AG09309 (cell line): ENCODE measurements at places on chromosomes 6 and 20.

DNA sequence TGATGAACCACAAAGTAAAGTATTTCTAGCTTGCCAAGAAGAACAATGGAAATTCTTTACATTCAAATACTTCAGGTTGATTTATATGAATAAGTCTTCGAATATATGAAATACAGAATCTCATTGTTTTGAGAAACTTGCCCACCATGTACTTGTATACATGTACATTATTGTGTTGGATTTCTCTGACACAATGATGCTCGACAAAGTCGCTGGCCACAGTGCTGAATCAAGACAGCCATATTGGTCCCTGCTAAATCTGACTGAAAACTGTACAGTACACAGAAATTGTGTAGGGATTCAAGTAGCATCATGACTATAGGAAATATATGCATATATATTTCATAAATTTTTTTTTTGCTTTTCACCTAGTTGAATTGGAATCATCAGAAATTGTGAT is 13.1 kb upstream of the LIN28B start:
- no peak for DNase-seq

- no peak for DNase-seq
These were observed 1.6 kb upstream of the REV3L start for GRCh38 chr6:111484633-111484930.

- DNase-seq = peak; percentile 98
These were observed 230.9 kb upstream of the SULF2 start for GRCh38 chr20:48015943-48016723.

DNA sequence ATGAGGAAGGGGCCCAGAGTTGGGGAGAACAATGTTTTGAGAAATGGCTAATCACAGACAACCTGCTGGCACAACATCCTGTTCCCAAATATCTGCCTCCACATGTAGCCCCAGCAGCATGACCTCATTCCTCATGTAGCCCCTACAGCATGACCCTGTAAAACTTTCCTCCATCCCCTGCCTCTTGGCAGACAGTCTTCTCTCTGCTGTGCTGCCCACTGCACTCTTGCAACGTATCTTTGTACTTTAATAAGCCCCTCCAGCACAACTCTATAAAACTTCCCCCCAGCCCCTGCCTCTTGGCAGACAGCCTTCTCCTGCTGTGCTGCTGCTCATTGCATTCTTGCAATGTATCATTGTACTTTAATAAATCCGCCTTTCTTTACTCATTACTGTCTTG is 278.8 kb downstream of the HDGFL1 start:
- no peak for DNase-seq

DNA sequence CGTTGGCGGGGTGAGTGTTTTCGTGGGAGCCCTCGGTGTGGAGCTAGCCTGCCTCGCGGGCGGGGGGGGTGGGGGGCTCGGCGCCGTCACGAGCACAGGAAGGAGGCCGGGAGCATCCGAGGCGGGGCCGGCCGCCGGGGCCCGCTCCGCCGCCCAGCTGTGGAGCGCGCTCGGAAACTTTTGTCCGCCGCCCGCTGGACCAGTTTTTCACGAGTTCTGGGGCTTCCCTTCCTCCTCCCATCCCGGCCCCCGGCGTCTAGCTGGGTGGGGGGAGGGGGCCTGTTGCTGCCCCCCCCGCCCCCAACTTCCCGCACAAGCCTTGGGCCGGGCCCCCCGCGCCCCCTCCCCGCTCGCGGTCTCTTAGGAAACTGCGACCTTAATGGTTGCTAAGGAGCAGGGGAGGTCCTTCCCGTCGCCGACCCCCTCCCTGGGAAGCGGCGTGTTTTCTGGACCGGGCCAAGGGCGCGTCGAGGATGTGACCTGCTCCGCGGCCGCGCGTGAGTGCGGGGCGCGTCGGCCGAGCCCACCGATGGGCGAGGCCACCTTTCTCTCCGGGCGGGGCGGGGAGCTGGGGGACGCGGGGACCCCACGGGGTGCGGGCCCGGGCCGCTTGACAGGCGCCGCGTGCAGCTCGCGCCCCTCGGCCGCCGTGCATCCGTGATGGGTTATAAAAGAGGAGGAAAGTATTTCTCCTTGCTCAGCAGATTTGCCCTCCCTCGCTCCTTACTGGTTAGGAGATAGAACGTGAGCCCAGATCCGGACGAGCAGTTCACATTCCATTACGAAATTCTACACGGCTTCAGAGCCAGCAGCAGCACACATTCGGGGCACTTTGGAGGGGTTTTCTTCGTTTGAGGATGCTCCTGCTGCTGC is 1.4 kb downstream of the RREB1 start:
- peak; percentile 35 for DNase-seq

DNA sequence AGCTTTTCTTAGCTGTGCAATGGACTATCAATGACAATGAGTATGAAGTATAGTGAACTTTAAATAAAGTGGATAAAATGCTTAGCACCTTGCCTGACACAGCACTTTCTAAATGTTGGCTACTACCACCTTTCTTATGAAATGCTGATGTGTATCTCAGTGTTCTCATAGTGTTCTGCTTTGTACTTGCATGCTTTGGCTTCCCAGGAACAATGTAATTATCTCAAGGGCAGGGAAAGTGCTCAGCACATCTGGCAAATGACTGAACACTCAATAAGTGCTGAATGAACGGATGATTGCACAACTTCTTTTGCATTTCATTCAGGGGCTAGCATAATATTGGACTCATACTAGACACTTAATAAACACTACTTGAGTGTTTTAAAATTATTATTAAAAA is 28.2 kb upstream of the NOX3 start:
- peak; percentile 62 for DNase-seq

DNA sequence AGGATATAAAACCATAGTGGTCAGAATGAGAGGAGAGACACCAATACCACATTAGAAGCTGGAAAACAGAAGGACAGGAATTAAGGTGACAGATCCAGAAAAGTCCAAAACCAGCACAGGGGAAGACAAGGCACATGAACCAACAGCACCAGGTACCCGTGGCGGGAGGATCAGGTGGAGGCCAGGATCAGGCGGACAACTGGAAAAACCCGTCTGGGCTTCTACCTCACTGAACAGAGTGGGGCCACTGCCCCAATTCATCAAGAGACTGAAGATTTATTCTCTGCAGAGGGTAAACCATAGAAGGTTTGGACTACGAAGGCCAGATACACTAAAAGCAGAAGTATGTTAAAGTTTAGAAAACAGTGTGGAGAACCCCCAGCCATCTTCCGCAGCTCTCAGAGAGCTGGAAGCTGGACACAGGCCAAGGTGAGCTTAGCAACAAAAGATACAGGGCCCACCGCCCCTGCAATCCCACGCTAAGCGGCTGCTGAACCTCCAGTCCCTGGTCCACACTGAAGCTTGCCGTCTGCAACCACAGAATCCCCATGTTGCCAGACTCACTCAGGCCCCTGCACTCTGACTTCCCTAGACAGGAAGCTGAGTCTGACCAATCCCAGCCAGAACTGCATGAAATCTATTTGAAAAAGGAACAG is 29.9 kb downstream of the ABHD12 start:
- DNase-seq = no peak

GRCh38 chr6:1535295-1535694 is 74.4 kb upstream of the FOXC1 start:
- no peak for DNase-seq

GRCh38 chr6:137631323-137631722 is 137.1 kb upstream of the OLIG3 start:
- no peak for DNase-seq

GRCh38 chr6:13419422-13420195 is 67.8 kb downstream of the GFOD1 start:
- DNase-seq = no peak

GRCh38 chr6:32655203-32655710 is 11.2 kb downstream of the HLA-DQB1 start:
- DNase-seq = no peak

- no peak for DNase-seq
These were observed 200.0 kb downstream of the LY86 start for GRCh38 chr6:6788394-6789032.

DNA sequence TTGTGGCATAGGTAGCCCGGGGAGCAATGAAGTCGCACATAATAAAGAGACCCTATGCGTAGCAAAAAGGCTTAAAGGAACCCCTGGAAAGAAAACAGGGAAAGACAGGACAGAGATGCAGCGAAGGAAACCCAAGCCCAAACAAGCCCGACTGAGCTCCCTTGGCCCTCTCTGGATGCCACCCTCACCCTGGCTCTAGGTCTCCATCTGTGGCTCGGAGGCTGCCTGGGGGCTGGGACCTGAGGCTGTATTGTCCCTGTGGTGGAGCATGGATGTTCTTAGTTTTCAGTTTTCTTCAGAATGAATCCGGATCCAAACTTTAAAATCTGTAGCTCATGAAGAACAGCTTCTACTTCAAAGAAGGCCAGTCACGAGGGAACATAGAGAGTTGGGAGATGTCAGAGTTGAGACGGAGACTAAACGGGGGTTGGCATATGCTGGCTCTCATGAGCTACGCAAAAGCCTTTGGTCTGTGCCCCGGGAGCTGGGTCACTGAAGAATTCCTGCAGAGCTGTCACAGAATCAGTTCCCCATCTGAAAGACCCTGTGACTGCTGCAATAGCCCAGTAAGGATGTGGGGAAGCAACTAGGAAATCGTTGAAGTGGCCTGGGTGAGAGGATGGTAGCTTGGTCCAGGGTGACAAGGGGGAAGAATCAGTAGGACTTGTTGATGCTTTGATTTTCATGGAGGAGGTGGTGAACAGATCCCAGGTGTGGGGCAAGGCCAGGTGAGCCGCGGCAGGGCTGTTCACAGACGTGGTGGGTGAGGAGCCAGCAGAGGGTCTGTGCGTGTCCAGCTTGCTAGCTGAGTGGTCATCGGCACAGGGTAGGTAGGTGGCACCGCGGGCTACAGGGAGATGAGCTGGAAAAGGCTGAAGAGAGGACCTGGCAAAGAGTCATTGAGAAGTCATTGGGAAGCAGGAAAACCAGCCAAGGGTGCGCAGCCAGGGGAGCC is 35.2 kb downstream of the SYNDIG1 start:
- no peak for DNase-seq

DNA sequence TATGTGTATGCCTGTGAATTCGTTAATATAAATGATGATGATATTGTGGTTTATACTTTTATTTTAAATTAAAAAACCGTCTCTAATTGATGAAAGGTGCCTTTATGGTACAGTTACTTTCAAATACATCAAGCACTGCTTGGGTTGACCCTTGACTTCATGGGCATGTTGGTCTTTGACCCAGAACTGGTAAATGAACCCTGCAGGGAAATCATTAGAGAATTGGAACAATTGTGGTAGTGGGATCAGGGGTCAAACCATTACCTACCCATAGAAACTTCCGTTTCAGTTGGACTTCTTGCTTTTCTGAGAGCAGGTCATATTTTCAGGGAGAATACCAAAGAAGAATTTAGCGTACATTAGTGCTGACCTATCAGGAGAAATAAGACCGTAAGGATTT is 258.0 kb downstream of the TMEM242 start:
- DNase-seq = no peak

DNA sequence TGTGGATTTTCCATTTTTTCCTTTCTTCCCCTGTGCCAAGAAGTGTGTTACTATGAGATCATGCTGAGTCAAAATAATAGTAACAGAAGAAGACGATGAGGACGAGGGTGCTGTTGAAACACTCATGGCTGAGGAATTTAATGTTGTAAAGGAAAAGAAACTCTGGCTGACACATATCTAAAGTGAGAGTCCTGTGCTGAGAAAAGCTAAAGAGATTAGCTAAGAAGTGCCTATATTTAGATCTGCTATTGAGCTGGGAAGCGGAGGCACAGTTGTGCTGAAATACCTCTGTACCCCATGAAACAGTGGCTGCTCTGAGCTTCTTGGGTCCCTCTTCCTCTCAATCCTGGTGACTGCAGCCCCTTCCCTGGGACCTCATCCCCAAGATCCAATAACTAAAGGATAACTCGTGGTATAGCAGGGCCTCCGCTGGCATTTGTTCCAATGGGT is 1.1 kb upstream of the SYTL3 start:
- DNase-seq = no peak

DNA sequence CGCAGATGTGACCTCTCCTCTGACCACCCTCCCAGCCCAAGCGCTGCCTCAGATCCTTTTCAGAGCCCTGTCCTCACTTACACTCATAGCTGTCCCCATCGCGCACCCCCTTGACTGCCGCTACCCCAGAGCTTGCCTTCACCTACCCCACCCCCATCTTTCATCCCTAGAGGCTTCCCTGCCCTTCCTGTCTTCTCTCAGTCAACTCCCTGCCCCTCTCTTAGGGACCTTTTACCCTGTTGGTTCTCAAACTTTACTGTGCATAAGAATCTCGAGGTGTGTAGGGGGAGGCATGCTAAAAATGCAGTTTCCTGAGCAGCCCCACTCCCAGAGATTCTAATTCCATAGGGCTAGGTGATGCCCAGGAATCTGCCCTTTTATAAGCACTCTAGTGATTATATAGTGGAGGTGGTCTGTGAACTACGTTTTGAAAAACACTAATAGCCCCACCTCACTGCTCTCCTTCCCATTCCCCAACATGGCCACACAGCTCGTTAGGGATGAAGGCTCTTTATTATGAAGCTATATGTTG is 725 bp downstream of the TM9SF4 start:
- no peak for DNase-seq

DNA sequence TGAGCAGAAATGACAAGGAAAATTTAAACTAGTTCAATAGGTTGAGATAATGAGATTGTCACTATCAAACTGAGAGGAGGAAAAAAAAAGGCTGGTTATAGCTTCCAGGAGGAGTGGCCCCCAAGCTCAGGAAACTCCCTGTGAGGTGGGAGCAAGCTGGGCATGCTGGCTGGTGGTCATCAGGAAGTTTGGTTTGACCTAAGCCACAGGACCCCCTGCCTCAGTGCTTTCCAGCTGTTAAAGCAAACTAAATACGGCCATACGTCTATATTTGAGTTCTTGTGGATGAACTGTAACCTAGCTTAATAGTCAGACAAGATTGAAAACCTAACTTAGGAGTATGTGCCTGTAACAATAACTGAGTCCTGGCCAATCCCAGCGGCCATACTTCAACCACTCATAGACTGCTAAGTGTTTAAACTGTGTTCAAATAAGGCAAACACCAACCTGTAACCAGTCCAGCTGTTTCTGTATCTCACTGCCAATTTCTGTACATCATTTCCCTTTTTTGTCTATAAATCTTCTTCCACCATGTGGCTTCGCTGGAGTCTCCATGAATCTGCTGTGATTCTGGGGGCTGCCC is 24.6 kb upstream of the ZBTB24 start:
- DNase-seq = no peak

DNA sequence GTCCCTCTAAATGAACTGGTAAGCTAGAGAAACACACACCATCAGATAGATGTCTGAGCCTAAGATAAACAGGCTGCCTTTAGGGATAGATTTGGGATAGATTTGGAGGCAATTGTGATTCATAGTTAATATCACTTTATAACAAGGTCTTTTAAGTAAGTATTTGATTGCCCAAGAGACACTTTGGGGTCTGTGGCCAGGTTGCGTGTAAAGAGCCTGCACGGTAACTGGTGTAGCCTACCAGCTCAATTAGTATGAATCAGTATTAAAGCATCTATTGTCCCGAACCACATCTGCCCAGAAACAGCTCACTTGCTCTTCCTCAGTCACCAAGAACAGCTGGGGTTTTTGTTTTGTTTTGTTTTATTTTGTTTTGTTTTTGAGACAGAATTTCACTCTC is 193.3 kb downstream of the SASH1 start:
- peak; percentile 97 for DNase-seq

GRCh38 chr6:22294301-22294700 is 2.5 kb downstream of the PRL start:
- DNase-seq = no peak

- DNase-seq = no peak
These were observed 232.7 kb downstream of the HIVEP2 start for GRCh38 chr6:142712231-142712630.

GRCh38 chr6:36998723-36999038 is 6.8 kb upstream of the FGD2 start:
- no peak for DNase-seq
